ENCODE measurements at places on chromosomes 16 and 17. TPM values are rescaled to one million over a fixed set of nuclear protein-coding genes. Genes with fewer than 3 reads are reported as not detected.

DNA sequence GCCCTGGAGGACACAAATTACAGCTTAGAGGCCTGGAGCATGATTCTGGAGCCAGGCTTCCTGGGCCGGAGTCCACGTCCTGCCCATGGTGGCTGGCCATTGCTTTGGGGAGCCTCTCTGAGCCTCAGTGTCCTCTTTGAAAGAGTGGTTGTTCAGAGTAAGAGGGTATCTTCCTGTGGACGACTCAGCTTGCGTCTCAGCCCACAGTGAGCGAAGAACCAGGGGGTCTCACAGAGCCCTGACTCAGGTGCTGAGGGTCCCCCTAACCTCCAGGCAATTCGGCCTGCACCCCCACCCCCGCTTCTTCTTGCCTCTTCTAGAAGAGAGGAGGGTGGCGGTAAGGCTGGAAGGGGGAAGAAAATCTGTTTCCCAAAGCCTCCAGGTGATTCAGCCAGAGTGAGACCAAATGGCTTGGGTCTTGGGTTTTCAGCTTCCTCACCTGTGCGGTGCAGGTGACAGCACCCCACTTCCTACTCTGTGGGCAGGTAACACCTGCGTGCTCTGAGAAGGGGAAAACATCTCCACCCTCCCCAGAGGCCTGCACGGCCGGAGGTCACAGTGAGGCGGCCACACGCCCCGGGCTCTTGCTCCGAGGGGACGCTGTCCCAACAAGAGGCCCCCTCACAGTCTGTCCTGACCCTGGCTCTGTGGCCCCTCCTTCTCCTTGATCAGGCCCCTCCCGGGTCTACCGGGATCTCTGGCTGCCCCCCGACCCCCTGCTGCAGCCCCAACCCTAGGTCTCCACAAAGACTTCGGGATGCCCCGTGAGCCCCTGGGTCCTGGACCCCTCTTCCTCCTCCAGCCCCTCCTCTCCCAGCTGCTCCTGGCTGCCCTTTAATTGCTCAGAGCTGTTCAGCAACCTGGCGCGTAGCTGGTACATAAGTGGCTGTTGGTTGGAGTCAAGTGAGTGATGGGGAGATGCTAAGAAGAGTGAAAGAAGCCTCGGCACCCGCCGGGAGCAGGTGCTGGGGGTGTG, 119.2 kb downstream of the METRNL start:
- no peak for DNase-seq

SSTR5 gene
- not detected for total RNA-seq

DNA sequence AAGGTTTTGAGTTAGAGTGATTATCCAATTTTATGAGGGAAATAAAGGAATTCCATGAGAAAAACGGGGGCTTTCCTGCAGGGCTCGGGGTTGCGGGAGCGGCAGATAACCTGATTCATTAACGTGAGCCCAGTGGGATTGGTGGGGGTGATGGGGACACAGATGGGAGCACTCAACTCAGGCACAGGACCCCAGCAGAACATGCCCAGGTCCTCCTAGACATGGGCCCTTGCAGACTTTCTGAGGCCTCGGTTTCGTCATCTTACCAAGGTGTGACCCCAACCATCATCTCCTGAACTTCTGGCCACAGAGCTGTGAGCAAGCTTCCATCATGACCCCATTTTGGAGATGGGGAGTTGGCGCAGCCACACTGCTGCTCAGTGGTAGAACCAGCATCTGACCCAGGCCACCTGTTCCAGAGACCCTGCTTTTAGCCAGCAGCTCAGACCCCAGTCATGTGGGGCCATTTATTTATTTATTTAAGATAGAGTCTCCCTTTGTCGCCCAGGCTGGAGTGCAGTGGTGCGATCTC, 22.3 kb downstream of the CARHSP1 start:
- DNase-seq, result no peak

GRCh38 chr16:56382901-56383355, 42.4 kb downstream of the AMFR start:
- DNase-seq, result peak; percentile 76

HOXB5 gene
- total RNA-seq, result not detected

TK1 gene
- 5.2 TPM for total RNA-seq

- no peak for DNase-seq
Observed at GRCh38 chr17:66920950-66921349, 43.6 kb upstream of the CACNG4 start.

DNA sequence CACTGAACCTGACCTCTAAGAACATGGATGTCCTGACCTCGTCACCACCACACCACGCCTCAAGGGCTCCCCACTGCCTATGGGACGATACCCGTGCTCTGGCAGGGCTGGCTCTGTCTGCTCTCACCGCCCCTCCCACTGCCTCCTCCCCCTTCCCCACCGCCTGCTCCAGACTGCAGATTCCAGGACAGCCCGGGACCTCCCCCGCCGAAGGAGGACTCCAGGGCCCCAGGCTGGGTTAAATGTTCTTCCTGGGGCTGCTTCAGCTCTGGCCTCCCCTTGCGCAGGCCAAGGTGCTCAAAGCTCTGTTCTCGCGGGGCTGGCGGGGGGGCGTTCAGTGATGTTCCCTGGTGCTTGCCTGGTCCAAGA, 3.1 kb downstream of the NPW start:
- DNase-seq, result peak; percentile 47

GRCh38 chr16:72821185-72821950, 226.6 kb downstream of the ZFHX3 start:
- no peak for DNase-seq

DNA sequence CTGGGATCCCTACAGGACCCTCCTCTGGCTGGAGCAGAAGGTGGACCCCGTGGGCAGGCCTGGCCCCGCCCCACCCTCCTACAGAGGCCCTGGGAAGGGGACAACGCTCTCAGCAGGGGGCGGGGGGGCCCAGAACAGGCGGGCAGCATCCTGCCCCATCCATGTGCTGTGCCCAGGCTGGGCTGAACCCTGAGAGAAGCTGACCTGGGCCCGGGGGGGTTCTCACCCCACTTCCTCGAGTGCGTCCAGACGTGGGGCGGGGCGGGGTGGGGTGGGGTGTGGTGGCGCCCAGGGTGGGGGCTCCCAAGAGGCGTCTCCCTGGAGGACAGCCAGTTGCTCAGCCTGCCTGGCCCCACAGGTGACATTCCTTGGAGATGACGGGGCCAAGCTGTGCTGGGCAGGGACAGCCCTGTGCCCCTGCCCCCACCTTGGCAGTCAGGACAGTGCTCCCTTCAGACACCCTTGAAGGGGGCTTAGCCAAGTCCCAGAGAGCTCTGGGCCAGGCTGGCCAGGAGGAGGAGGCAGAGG, 390 bp upstream of the UNC13D start:
- no peak for DNase-seq

CDH8 gene
- 13.2 TPM for total RNA-seq

DNA sequence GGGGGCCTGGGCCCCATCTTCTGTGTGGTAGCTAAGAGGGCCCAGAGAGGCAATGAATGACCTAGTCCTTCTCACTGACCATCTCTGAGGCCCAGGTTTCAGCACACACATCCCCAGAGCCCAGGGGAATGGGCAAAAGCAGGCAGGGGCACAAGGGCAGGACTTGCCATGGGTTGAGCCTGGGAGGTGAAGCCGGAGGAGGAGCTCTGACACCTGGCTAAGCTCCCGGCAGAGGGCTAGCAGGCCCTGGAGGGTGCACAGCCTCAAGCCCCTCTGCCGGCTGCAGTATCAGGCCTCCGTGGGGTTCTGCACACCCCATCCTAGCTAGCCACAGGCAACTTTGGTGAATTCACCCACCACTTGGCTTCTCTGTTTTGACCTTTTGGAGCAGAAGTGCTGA, 5.3 kb downstream of the SRCIN1 start:
- DNase-seq, result no peak

- no peak for DNase-seq
Observed at GRCh38 chr17:83132251-83133081, 53.1 kb downstream of the METRNL start.

DNA sequence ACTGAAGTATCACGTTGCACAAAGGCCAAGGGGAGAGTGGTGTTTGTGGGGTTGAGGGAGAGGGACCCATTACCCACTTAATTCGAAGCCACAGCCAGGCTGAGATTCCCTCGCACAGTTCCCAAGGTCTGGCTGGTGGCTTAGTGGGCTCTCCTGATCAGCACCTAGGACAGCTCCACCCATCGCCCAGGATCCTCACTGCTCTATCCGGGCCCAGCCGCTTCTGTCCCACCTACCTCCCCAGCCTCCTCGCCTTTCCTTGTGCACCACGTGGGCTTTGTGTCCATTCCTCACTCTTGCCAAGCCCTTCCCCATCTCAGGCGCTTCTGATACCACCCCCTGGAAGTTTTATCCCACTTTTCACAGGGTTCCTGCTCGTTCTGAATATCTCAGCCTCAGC, 163.5 kb downstream of the CCT6B start:
- no peak for DNase-seq

DNA sequence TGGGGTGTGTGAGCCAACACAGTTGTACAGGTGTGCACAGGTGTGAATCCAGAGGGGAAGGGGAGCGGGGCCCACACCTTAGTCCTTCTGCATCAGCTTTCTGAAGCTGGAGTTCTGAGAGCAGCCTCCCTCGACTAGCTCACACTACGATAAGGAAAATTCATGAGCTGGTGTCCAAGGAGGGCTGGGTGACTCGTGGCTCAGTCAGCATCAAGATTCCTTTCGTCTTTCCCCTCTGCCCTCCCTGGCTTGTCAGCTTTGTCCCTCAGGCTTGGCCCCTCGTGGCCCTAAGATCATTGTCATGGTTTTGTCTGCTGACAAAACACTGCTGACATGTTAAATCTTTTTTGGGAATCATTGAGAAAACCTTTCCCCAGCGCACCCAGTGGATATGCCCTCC, 47.5 kb downstream of the OR1D5 start:
- DNase-seq, result no peak

DNA sequence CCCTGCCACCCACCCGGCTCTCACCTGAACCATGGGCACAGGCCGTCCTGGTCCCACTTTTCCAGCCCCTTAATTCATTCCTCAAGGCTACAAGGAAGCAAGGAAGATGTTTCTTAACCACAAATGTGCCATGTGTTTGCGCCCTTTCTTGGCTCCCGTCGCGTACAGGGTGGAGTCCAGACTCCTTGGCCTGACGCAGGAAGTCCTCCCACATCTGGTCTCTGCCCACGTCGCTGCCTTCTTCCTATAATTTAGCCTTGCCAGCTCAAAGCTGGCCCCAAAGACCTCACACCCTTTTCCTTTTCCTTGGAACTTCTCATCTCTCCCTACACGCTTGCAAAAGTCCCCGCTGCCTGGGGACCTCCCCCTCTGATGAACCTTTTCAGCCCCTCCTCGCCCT, 38.8 kb upstream of the BHLHA9 start:
- no peak for DNase-seq

GRCh38 chr17:78748048-78748729, 33.9 kb downstream of the CYTH1 start:
- no peak for DNase-seq

TRPV3 gene
- total RNA-seq, result 0.16 TPM

CSH2 gene
- 4.3 TPM for total RNA-seq

Measured in astrocyte (in vitro differentiated cells and primary cell).